HL-60 (cell line): ENCODE measurements at places on chromosomes 6 and 20.

DNA sequence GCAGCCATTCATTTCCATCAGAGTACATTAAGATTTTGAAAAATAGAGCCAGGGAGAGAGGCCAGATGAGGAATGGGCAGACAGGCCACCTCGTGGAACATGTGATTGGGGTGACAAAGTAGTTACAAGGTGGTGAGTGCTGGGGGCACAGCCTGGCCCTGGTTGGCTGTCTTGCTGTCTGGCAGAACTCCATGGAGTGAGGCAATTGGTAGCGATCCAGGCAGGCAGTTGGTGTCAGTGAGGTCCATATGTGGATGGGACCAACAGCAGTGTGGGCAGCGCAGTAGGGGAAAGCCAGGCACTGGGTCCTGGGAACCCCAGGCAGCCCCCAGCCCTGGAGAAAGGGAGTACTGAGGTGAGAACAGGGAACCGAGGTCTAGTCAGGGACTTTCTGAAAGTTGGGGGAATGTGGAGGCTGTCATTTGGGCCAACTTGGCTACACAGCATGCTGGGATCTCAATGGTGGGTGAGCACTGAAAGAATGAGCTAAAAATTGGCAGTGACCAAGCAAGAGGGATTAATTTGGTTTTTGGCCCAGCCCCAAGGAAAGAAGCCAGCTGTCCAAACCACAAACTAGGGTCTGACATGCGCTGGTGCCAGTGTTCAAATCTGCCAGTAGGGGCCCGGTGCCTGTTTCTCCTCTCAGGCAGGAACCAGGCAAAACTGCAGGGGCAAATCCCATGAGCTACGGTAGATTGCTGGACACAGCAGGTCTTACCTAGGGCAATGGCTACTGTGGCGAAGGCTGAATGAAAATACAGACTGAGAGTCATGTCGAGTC is 61.4 kb upstream of the E2F3 start:
- DNase-seq, result no peak

DNA sequence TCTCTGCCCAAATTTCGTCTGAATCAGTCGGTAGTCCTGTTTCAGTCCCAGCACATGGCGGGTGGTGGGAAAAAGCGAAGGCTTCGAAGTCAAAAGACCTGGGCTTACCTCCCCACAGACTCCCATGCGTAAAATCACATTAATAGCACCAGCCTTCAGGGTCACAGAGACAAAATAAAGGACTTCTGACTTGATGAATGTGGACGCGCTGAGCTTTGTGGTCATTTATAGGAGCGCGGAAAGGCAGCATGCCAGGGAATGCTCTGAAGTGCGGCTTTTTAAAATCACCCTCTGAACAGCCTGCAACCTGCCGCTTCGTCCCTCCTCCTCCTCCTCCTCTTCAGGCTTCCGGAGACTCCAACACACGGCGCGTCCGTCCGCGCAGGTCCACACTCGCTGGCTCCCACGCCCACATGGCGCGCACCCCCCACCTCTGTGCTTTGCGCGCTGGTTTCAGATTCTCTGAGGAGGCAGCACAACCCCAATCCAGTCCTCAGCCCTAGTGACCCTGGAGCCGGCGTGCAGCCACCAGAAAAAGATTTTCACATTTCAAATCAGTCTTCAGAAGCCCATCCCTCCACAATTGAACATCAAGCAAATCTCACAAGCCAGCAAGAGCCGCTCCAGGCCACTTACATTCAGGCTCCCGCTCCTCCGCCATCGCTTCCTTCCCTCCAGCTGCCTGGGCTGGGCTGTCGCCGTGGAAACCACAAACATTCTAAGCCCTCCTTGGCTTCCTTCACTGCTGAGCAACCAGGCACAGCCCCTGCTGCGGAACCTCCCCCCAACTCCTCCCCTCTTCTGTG is at the start of gene C6orf118:
TSS of gene C6orf118 (minus strand) at position 680 of the 806 bp plus-strand sequence. CDS start at position 661, 19 bp downstream.
- no peak for DNase-seq

GRCh38 chr20:46004187-46004586 is 4.5 kb upstream of the MMP9 start:
- peak; percentile 26 for DNase-seq

DNA sequence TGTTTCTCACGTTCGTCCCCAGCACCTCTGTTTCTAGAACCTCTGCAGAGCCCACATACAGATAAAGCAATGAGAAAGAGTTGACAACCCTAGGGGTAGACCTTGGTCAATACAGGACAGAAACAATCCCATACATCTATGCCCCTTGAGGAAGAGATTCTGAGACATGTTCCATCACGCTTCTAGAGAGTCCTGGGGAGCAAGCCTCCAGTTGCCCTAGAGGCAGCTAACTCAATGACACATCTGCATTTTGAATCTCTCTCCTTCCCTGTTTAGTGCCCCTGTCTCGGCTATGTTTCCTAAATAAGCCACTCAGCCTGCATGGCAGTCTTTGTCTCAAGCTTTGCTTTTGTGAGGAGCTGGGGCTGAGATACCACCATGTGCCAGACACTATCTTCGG is 435.3 kb downstream of the CD83 start:
- no peak for DNase-seq

GRCh38 chr6:125392682-125393081 is 90.9 kb upstream of the HDDC2 start:
- DNase-seq, result no peak

DNA sequence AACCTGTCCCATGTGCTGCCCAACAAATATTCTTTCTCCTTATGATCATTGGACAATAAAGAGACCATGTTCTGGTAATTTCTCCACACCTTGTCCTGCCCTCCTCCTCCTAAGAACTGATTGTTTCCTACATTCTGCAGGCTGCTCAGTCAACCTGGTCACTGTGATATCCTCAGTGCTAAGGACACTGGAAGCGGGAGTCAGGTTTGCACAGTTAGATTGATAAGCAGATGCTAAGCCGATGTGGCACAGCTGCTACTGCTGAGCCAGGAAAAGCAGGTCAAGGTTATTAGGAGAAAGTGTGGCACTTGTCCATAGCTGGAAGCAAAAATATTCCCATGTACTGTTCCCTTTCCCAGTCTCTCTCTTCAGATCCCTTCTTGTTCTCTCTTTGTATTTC is 154.8 kb downstream of the TFAP2B start:
- DNase-seq, result no peak

DNA sequence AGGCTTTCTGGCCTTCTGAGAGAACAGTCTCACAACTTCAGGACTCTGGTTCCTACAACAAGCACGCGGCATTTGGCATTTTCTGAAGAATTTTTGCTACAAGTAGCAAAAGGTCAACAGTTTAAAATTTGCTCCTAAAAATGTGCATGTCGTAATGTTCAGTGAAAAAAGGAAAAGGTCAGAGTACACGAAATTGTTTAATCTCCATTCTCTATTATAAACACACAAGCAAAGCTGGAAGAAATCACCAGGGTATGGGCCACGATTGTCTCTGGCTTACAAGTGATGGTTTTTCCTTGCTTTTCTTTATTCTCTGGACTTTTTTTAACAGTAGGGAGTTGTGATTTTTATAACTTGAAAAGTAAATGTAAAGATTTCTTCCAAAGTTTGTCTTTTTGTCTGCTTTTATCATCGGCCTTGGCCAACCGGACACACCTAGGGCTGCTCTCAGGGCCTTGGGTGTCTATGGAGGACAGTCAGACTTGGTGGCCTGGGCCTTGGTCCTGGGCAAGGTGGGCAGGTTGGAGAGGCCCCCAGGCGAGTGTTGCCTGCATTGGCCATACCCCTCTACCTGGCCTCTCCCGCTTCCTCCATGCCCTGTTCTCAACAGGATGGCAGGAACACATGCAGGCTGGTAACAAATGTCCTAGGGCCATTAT is 32.4 kb downstream of the PLEKHG1 start:
- no peak for DNase-seq

GRCh38 chr6:47075741-47076421 is 33.7 kb upstream of the ADGRF1 start:
- DNase-seq, result no peak

GRCh38 chr20:5797843-5798462 is 47.8 kb downstream of the SHLD1 start:
- peak; percentile 20 for DNase-seq

GRCh38 chr20:34061695-34062094 is 50.3 kb downstream of the EIF2S2 start:
- no peak for DNase-seq

DNA sequence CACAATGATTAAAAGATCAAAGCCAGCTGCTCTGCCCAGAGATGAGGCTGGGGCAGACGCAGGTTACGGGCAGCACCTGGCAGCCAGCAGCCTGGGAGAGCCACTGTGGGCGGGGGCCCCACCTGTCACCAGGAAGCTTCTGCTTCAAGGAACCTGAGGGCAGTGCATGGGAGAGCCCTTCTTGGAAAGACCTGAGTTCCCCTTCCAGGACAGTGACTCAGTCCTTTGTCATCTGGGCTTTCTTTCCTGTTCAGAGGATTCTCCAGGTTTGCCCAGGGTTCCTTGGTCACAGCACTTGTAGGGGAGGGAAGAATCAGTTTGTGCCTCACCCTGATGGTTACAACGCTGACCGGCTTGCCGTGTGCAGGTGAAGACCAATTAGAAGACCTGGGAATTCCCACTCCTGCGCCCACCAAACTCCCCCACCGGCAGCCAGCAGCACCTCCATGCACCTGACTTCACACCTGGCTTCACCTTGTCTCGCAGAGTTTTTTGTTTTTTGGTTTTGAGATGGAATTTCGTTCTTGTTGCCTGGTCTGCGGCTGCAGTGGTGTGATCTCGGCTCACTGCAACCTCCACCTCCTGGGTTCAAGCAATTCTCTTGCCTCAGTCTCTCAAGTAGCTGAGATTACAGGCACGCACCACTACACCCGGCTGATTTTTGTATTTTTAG is 2.0 kb downstream of the ZBP1 start:
- DNase-seq, result no peak

GRCh38 chr6:109204511-109204910 is 109.2 kb downstream of the CEP57L1 start:
- no peak for DNase-seq

DNA sequence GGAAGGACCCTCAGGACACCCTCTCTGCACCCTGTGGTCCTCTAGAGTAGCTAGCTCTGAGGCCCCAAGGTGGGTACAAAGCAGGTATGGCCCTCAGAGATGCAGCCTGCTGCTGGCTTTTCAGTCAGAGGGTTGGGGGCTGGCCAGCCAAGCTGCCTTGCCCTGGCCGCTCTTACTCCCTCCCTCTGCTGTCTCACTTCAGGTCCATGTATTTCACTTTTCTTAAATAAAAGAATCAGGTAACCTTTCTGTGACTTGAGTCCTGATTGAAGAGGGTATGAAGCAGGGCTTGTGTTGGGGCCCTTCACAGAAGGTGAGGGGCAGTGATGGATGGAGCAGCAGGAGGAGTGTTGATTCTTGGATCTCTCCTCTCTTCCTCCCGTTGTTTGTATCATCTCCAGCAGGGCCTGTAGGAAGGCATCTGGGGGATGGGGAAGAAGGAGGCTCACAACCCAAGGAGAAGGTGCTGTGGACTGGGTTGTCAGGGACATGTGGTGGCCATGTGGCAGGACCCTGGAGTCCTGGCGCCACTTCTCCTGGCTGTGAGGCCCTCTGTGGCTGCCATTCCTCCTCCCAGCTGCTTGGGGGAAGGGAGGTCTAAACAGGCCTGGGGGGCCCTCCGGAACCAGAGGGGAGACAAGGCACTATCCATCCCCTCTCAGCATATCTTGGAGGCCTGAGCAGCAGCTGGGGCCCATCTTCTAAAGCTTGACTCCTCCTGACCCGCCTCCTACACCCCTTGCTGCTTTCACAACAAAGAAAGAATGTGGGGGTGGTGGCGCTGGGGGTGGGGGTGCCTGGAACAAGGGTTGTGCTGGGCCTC is 1.1 kb upstream of the PTK7 start:
- no peak for DNase-seq

DNA sequence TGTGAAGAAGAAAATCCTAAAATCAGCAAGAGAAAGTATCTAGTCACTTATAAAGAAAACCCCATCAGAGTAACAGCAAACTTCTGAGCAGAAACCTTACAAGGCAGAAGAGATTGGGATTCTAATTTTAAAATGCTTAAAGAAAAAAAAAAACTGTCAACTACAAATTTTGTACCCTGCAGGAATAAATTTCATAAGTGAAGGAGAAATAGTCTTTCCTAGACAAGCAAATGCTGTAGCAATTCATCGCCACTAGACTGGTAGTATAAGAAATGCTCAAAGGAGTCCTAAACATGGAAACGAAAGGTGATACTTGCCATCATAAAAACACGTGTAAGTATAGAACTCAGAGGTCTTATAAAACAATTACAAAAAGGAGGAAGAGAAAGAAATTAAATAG is 54.4 kb downstream of the PDSS2 start:
- DNase-seq, result no peak

- DNase-seq, result no peak
Measured at GRCh38 chr6:139654888-139655782, 280.7 kb upstream of the CITED2 start.

- DNase-seq, result no peak
Measured at GRCh38 chr6:68635706-68636513, 828 bp downstream of the ADGRB3 start.

DNA sequence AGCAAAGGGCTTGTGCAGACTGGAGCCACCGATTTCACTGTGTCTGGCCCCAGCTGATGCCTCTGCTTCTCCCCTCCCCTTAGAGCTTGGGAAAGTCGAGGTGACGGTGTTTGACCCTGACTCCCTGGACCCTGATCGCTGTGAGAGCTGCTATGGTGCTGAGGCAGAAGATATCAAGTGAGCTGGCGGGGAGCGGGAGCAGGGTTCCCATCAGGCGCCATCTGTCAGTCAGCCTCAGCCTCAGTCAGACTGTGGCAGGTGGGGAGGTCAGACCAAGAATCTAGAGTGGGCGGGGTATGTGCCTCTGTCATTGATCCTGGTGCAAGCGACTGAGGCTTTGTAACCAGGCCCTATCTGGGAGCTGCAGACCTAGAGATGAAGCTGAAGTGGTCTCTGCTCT is 5.5 kb downstream of the ERGIC3 start:
- DNase-seq, result no peak

DNA sequence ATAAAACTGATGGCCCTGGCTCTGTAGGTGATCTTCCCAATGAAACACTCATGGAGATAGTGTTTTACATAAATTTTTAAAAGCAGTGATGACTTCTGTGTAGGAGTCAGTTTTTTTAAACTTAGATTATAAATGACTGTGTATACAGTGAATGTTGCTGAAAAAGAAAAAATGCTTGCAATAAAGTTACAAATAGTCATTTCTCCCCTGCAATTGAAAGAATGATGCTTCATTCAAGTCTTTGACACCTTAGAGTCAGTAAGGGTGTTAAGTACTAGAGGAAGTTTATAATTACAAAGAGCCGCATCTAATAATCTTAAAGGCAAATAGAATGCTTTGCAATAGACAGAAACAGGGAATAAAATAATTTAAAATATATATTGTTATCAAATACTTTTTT is 27.6 kb downstream of the ZNF292 start:
- no peak for DNase-seq
